ENCODE measurements at places on chromosomes 11 and 22. TPM values are rescaled to one million over a fixed set of nuclear protein-coding genes. Genes with fewer than 3 reads are reported as not detected.

- no peak for DNase-seq
Measured at GRCh38 chr11:114442536-114442935, 3.3 kb downstream of the REXO2 start.

- peak; percentile 51 for DNase-seq
Measured at GRCh38 chr22:20444325-20444724, 6.7 kb upstream of the SCARF2 start.

DNA sequence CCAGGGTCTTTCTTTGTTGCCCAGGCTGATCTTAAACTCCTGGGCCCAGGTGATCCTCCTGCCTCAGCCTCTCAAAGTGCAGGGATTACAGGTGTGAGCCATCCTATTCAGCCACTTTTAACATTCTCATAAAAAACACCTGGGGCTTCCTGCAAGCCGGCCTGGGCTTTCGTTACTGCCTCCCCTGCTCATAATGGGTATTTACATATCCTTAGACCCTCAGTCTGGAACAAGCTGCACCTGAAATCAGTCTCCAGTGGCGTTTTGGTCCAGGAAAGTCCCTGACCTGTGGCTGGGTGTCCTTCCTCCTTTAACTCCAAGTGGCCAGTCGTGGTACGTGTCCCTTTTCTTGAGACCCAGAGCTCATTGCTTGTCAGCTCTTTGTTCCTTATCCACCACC lies 320.7 kb downstream of the TMEM135 start:
- no peak for DNase-seq

DNA sequence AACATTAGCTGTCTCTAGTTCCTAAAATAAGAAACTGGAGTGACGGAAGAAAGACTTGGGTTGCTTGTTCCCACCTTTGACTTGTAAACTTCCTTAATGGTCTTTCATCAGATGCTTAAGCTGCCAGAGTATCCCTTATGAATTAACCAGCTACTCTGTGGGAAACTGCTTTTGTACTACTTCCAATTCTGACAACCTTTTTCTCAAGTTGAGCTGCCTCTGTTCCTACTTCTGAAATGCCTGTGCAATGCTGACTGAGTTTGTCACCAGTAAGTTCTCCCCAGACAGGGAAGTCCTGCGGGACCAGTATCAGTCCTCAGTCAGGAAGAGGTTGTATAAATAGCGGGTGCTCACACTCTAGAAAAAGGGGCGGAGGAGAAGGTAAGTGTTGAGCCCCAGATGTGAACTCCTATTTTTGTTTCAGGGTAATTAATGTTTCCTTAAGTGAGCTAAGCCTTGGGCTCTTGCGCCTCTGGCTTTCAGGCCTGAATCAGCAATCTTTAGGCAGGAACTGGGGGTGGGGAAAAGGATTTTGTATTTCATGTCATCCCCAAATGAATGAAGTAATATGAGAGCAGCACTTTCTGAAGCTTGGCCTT lies 67.2 kb downstream of the CECR2 start:
- no peak for DNase-seq

- peak; percentile 78 for DNase-seq
Measured at GRCh38 chr11:59611570-59612565, 3.7 kb downstream of the OSBP start.

DNA sequence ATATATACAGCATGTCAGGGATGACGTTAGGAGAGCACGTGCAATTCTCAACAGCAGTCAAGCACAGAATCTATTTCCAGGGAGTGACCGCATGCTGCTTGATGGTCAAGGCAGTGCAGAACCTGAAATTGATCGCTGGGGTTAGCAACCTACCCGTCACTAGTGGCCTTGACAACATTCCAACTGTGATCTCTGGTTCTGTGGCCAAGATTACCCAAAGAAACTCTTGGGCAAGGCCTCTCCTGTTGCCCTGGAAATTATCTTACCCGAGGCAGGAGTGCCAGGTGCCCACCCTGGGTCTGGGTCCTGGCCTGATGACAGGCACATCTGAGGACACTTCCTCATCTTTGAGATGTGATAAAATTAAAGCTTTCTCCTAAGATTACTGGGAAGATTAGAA lies 2.2 kb downstream of the TM7SF2 start:
- peak; percentile 52 for DNase-seq

DNA sequence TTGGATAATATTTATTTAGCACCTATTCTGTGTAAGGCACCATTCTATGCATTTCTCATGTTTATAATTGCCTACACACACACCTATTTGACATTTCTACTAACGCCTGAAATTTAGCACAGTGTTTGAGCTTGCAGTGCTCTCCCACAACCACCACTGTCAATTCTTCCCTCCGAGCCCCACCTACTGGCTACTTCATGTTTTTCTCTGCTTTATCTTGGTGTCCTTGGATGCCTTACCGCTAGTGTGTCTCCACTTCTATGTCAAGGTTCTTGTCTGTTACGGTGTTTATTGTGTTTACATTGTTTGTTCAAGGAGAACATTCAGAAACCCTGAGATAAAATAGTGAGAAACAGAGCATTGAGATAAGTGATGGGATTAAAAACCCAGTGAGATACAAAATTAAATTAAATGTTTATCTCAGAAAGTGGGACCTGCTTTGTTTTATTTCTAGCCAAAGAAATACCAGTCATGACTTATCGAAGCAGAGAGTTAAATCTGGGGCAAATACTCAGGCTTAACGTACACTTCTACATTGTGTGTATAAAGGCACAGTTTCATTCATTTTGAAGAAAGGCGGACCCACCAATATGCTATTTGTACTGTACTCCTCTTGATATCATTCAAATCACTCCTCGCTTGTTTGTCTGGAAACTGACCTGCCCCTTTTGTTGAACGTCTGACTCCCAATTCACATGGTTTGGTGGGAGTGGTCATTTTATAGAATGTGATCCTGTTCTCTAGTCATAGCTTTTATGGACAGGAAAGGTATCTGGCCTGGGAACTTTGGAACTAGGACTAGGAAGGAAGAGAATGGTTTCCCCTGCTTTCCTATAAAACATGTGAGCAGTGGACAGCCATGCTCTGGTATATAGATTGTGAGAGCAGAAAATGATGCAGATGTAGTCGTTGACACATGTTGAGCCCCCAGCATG lies 39.2 kb upstream of the SLC36A4 start:
- DNase-seq: no peak

- DNase-seq: peak; percentile 13
Measured at GRCh38 chr22:50536226-50536625, 6.4 kb upstream of the TYMP start.

- DNase-seq: no peak
Measured at GRCh38 chr11:75594211-75594610, 32.2 kb downstream of the SERPINH1 start.

- no peak for DNase-seq
Measured at GRCh38 chr22:28478564-28478963, 201.1 kb downstream of the TTC28 start.

DNA sequence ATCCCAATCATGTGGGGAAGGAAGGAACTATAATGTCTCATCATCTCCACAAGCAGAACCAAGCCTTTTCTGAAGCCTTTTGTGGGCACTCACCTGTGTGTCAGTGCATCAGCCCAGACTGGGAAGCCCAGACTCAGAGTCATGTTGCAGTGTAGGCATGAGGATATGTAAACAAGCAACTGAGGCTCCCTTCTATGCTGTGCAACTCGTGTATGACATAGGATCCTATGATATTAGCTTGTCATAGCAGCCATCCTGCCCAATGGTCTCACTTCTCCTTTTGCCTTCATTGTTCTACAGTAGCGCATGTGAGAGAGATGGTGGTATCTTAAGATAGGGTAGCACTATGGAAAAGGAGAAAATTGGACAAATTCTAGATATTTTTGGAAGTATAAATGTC lies 103.4 kb upstream of the OLFML1 start:
- no peak for DNase-seq

DNA sequence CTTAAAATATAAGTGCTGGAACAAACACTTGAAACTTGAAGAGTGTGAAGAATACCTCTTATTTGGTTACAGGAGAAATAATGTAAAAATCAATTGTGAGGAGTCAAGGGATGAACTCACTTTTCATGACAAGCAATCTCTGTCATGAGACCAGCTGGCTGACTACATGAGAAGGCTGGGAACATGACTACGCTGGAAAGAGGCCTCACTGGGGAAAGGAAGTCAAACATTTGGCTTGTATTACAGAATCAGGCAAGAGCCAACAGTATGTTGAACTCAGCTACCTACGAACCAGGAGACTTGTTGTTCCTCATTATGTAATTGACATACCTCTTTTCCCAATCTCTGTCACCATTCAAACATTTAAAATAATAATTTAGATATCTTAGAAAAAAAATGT lies 14.4 kb downstream of the DCDC1 start:
- peak; percentile 36 for DNase-seq

DNA sequence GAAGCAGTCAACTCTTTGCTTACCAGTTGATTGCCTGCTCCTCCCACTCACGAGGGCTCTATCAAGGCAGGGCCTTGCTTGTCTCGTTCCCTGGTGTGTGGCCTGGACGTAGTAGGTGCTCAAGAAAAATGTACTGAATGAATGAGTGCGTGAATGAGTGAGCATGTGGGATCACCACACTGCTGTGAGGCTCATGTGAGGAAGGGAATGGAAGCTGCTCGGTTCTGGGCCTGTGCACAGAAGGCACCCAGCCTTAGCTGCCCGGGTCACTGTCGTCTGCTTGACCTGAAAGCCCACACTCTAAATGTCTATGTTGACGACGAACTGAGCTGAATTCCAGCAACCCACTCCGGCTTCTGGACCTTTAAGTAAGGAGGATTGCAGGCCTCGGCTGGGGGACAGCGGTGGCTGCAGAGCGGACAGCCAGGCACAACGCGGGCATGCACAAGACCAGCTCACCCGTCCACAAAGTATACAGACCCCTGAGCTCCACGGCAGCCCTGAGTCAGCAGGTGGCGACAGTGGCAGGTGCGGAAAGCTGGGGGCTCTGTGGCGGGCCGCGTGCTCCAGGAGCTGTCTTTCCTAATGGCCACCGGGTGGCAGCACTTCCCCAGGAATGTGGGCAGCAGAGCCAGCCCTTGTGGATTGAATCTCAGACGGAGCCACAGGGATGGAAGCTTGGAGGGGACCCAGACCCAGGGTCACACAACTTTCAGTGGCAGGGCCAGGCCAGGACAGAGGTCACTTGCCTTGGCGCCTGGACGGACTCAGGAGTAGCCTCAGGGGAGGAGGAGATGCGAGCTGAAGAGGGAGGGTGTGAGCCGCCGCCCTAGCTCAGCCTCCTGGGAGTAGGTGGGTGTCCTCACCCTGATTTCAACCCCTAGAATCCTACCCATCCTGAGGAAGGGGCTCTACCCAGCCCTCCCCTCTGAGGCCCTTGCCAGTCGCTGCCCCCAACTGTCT lies 5.0 kb upstream of the PICK1 start:
- DNase-seq: peak; percentile 99

DNA sequence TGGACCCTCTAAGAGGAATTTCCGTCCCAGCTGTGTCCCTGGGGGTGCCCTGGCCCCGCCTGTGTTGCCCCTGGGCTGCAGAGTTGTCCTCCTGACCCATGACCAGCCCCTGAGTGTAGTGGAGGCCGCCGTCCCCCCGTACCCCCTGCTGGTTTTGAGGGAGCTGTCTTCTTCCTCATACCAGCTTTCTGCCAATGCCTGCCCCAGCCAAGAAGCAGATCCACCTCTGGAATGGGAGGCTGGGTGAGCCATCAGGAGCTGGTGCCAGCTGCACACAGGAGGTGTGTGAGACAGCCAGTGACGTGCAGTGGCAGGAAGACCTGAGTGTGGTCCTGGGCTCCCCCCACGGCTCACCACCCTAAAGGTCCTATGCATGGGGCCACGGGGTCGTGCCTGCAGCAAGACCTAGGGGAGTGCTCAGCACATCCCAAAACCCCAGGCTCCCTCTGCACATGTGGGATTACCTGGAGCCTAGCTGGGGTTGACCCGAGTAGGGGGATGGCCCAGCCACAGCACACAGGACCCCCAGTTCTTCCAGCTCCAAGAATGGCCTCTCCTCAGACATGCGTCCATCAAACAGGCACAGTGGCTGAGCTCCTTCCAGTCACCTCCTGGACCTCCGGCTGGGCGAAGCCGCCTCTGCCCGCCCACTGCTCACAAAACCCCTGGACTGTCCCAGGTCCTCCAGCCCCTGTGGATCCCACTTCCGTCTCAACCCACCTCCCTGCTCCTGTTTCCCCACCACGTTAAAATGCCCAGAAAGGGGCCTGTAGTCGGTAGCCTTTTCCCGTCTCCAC lies 647.6 kb downstream of the BRD1 start:
- DNase-seq: no peak

Gene NLRP14
- under 0.01 TPM for total RNA-seq

Gene BRD1
- 25.9 TPM for total RNA-seq

Gene OR52M1
- total RNA-seq: not detected

Gene MPEG1
- under 0.01 TPM for total RNA-seq
